ENCODE measurements at places on chromosomes 1 and 21.

DNA sequence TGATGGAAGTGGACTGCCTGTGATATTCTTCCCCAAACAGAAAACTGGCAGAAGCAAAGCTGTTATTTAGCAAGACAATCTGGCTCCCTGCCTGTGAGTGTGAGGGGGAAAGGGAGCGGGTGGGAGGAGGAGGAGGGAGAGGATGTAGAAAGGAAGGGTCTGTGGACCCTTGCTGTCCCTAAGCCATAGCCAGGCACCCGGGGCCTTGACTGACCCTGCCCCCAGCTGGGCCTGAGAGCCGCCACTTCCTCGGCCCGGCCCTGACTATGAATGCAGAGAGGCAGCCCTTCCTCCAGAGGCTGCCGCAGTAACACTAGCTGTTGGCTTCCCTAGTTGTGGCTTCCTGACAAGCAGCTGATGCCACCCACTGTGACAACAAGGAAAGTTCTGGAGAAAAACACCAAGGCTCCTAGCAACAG lies 13.9 kb downstream of the PLA2G2F start:
- DNase-seq: no peak

DNA sequence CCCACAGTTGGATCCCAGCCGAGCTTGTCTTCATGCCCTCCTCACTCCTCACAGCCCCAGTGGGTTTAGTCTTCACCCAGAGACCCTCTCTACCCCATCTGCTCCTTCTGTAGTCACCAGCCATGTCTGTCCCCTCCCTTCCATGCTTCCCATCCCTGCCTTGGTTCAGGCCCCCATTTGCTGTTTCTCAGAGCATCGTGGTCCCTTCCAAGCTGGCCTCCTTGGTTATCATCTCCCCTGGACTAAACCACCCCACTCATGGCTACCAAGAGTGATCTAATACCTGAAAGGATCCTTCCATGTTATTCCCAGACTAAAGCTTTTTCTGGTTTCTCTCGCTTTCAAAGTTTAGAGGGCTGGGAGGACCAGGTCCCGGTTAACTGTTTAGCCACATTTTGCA lies 8.3 kb downstream of the CNIH3 start:
- no peak for DNase-seq

DNA sequence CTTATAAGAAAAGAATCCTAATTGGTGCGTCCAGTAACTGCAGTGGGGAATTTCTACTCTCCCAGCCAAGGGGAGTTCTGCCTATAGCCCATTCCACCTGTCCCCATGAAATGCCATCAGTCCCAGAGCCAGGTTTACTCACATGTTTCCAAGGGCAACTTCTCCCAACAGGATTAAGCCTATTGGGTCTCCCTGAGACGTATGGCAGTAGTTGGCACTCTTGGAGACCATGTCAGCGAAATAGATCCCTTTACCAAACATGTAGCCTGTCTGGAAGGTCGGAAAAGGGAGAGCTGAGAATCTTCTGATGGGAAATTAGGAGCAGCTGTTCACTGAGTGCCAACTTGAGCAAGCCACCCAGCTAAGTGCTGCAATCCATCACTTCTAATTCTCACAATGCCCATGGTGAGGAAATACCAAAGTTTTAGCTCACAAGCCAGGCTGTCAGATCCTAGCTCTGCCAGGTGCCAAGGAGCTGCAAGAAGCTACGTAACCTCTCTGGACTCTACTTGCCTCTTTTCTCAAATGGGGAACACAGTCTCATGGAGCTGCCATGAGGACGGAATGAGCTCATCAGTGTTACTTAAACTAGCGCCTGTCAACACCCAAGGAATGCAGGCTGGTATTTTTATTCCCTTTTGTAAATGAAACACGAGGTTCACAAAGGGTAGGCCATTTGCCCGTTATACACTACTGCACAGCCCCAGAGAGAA lies 43.9 kb downstream of the PARP1 start:
- DNase-seq: no peak

- DNase-seq: no peak
These were observed 46.8 kb downstream of the TRPM2 start for GRCh38 chr21:44399955-44400790.

- peak; percentile 33 for DNase-seq
These were observed 3.1 kb upstream of the P3R3URF start for GRCh38 chr1:46179138-46180081.

DNA sequence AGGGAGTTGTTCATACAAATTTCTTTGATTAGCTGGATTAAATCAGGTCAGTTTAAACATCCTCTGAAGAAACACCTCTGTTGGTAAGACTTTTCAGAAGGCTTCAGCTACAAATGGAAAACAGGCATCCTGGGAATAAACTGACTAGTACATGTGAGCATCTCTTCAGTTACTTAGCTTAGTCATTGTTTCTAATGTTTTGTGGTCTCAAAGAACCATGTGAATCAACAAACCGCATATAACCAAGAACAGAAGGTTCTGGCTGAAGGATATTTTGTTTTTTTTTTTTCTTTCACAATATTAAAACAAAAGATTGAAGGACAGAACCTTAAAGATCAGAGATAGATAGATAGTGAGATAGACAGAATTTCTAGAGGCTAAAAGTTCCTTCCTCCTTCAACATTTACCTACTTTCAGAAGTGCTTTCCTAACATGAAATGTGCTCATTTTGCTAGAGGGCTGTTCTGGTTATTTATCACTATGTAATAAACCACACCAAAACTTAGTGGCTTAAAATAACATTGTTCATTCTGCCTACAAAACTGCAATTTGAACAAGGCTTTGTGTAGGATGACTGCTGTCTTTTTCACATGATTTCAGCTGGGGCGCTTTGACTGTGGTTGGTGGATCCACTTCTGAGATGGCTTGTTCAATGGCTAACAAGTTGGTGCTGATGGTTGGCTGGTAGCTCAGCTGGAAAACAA lies 119.8 kb upstream of the PTGFR start:
- no peak for DNase-seq

- DNase-seq: no peak
These were observed 28.9 kb downstream of the OBSCN start for GRCh38 chr1:228236744-228237143.

DNA sequence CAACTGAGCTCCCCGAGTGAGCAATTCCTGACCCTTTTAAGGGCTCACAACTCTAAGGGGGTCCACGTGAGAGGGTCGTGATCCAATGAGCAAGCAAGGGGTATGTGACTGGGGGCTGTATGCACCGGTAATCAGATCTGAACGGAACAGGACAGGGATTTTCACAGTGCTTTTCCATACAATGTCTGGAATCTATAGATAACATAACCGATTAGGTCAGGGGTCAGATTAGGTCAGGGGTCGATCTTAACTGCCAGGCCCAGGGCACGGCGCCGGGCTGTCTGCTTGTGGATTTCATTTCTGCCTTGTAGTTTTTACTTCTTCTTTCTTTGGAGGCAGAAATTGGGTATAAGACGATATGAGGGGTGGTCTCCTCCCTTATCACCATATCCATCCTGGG lies 30.7 kb upstream of the OPRD1 start:
- no peak for DNase-seq

DNA sequence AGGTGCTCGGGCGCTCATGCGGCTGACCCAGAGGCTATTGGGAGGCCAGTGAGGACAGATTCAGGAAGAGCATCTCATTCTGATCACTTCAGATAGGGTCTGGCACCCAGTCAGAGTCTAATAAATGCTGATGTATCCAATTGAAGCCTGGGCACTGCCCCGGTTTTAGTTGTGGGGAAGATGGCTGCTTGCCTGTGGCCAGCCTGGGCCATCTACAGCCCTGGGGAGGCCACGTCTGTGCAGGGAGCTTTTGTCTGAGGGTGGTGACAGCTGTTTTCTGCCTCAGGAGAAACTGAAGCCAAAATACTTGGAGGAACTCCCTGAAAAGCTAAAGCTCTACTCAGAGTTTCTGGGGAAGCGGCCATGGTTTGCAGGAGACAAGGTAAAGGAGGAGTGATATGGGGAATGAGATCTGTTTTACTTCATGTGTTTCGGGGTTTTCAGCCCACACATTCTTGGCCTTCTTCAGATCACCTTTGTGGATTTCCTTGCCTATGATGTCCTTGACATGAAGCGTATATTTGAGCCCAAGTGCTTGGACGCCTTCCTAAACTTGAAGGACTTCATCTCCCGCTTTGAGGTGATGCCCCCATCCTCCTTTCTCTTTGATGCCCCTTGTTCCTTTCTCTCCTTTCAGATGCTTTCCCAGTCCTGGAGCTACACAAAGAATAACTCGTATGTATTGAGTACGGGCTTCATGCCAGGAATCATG lies 2.8 kb downstream of the GSTM5 start:
- no peak for DNase-seq

- DNase-seq: no peak
These were observed at the start of gene C4BPB for GRCh38 chr1:207088701-207089626. C4BPB (plus strand) TSS chr1:207088860; CDS start chr1:207089532, 672 bp downstream.

GRCh38 chr1:157993147-157993917 lies at the start of gene KIRREL1:
KIRREL1 (plus strand) TSS chr1:157993645; CDS start chr1:157993677, 32 bp downstream.
- no peak for DNase-seq

DNA sequence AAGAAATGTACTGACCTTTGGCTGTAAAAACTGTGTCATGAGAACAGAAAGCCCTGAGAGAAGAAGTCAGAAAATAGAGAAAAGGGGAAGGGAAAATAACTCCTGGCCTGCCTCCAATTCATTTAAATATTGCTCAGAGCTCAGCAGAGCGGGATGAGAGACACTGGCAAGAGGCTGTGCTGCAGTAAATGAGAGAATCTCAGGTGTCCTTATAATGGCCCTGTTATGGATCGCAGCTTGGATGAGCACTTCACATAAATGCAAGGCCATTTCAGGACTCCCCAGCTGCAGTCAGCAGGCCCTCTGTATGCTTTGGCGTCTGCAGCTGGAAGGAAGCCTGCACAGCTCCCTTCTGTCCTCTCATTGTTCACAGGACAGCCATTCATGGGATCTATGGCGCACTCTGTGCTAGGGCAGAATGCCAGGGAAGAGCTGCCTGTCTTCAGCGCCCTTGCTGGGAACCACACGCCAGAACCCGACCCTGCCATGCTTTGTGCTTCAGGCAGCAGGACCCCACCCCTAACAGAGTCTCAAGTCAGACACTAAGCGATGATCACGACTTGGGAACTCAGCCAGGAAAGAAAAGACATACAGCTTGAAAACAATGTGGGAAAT lies 20.7 kb upstream of the ABCB10 start:
- DNase-seq: peak; percentile 37

DNA sequence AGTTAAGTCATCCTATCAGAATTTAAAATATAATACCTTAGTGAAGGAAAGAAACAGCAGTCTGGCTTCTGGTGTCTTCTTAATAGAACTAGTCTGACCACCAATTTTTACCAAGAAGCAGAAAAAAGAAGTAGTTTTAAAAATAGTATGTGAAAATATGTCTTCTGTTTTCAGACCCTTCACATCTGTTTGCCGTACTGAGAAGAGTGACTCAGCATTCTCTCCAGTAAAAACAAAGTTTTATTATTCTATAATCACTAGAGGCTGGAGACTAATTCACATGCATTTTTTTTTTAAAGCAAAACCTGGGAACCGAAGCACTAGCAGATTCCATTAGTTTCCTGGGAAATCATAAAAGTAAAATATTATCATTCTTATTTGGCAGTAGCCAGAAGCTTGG lies 163.8 kb downstream of the COL24A1 start:
- no peak for DNase-seq

- DNase-seq: no peak
These were observed 37.8 kb upstream of the THEM4 start for GRCh38 chr1:151947140-151947539.

DNA sequence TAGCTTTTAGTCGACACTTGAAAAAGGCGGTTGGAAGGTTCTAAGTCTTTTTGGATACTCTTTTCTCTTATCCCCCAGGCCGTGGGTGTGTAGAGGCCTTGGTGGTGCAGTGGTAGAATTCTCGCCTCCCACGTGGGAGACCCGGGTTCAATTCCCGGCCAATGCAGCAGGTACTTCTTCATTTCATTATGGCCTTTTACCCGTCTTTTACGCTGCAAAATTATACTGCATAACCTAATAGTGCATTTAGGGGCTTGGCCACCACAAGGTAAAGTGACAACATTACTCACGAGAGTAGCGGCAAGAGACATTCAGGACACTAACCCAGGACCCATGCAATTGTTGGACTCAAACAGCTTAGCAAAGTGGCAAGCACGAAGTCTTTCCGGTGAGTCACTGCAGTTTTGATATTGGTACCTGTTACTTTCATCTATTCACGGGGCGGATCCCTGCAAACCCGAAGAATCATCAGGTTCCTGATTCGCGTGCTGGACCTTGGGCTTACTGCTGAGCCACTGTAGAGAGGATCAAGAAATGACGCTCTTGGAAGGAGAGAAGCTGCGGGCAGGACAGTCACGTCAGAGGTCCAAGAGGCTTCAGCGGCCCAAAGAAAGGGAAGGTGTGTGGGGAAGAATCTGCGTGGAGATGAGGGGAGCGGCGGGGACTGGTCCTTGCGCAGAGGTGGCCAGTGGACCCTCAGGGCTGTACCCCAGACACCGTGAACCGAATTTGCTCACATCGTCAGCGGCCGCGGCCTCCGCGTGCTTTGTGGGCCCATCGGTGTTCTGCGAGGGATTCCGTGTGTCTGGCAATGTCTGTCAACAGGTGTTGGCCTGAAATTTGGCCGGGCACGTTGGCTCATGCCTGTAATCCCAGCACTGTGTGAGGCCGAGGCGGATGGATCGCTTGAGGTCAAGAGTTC lies 12.9 kb upstream of the RNU1-4 start:
- DNase-seq: no peak

DNA sequence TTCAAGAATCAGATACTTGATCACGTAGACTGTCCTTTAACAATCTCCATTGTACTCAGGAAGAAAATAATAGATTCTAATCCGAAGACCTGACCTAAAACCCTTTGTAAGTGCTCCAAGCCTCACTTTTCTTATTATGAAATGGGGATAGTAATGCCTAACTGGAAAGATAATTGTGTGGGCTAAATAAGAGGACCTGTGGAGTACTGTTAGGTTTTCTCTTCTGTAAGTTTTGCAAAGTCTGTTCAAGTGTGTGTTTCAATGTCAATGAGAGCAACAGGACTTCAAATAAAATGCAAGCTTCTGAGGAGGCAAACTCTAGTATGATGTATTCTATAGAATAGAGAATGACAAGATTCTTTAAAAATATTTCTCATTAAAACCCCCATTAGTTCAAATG lies 348.6 kb downstream of the USP25 start:
- no peak for DNase-seq

DNA sequence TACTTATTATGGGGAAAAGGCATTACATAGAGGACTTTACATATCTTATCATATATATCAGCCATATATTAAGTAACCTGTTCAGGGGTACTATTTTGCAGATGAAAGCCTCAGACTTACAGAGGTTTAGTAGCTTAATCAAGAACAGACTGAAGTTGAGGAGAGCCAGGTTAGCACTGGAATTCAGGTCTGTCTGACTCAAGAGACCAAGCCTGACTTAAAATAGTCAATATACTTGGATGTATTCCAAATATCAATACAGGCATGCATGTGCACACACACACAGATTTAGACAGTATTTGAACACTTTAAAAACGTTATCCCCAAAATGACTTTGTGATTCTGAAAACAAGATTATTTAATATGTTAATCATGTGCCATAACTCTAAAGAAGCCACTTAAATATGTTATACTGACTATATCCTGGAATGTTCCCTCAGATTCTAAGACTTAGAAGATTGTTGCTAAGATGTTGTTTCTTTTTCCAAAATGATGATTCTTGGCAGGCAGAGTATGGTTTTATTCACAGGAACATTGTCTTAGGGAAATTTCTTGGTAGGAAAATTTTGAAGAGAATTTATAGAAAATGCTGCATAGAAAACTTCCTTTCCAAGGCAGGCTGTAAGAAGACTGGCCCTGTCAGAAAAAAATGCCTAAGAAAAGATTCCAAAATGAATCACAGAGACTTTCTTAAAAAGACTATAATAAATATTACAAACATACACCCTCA lies 61.6 kb downstream of the ADAMTS1 start:
- no peak for DNase-seq
